Skin of body (tissue), 3 donors: ENCODE measurements at places on chromosomes 7 and 10. TPM values are rescaled to one million over a fixed set of nuclear protein-coding genes. Genes with fewer than 3 reads are reported as not detected.

DNA sequence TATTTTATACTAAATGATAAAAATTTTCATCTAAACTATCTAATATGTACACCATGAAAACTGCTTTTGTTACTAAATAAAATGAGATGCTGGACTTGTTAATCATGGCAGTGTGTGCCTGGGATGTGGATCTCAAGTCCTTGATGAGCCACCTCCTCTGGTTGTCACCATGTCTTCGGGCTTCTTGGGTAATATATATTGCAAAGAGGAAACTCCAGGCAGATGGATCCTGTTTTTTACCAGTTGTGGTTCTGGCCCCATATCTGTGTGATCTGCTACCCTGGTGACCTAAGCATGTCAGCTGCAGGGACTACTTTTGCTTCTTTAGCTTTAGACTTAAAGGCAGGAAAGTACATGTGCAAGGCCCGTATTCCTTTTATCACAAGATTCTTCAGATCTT lies 46.2 kb downstream of the TMEM60 start:
- DNase-seq, result no peak

DNA sequence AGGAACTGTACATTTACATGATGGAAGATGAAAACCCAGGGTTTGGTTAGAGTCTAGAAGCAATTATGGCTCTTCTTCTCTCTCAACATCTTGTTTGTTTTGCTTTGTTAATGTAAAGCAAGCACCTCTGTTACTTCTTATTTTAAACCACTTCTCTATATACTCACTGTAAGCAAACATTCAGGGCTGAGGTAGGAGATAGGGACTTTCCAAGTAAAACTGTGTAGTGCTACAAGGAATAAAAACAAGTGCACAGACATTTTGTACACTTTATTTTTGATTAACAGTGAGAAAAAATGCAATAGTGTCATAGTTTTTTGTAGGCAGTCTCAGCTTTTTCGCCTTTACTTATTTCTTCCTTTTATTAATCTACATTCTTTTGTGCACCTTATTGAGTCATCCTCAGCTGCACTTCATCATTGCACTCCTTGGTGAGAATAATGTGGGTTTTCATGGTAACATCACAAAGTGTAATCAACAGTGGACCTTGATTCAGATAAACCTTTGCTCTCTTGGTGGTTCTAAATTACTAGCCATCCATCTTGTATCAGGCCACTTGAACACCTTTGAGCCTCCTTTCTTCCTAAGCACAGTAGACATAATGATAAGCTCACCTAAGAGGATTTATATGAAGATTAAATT lies 52.9 kb downstream of the ELMO1 start:
- DNase-seq, result no peak

- peak; percentile 37 for DNase-seq
Measured at GRCh38 chr10:85936161-85936560, 430.4 kb downstream of the GRID1 start.

- DNase-seq, result no peak
Measured at GRCh38 chr7:54252256-54253035, 289.7 kb upstream of the VSTM2A start.

DNA sequence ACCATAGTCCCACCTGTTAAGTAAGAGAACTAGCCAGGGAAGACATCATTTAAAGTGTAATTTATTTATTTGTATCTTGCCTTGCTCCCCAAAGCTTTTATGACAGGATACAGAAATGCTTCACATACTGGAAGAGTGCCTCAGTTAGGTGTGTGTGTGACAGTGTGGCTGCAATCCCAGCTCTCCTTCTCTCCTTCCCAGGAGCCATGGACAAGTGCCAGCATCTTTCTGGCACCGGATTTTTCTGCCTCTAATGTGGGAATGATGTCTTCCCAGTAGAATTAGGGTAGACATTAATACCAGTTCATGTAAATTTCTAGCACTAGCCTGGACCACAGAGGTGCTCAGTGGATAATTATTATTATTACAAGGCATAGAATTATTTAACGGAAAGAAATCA lies 30.3 kb upstream of the ATXN7L1 start:
- no peak for DNase-seq

GRCh38 chr7:38743899-38744298 lies 112.7 kb upstream of the AMPH start:
- DNase-seq, result no peak

DNA sequence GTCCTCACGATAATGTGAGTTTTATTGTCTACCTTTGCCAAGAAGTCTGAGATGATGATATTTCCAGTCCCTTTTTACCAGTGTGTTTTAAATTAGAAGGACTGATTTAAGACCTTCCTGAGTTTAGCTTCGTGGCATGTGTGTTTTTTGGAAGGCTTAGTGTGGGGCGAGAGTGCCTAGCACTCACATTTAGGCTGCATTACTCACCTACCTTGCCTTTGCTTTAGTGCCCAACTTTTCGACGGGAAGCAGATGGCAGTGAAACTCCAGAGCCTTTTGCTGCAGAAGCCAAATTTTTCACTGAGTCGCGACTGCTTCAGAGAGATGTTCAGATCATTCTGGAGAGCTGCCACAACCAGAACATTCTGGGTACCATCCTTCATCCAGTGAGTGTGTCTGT lies 50.9 kb downstream of the SND1 start:
- no peak for DNase-seq

The VPS26A gene
- total RNA-seq, result 62.2 TPM

The SYT15B gene
- 0.59 TPM for total RNA-seq

The BAZ1B gene
- 43.1 TPM for total RNA-seq

The TMEM139 gene
- total RNA-seq, result 1.1 TPM
